ENCODE measurements at places on chromosomes 2 and 18.

- H3K4me3 ChIP-seq: no peak overlapping the region
- DNase-seq: no peak
These were observed 25.6 kb upstream of the ITGB6 start for GRCh38 chr2:160225722-160226121.

- DNase-seq: no peak
- H3K4me1 ChIP-seq: no peaks in the 10 kb centered on the region
- H3K27ac ChIP-seq: no peak overlapping the region
These were observed 461.3 kb upstream of the FANCL start for GRCh38 chr2:58702302-58702885.

GRCh38 chr2:179140571-179140970 lies 90.6 kb upstream of the CCDC141 start:
- H3K4me1 ChIP-seq: no peaks in the 10 kb centered on the region
- H3K4me3 ChIP-seq: no peak overlapping the region
- DNase-seq: no peak
- H3K27me3 ChIP-seq: no peaks in the 10 kb centered on the region
- H3K36me3 ChIP-seq: no peaks in the 10 kb centered on the region

GRCh38 chr18:21389903-21390302 lies 147.9 kb downstream of the GREB1L start:
- H3K27me3 ChIP-seq: no peaks in the 10 kb centered on the region
- H3K4me3 ChIP-seq: no peak overlapping the region
- H3K4me1 ChIP-seq: no peaks in the 10 kb centered on the region
- no peak for DNase-seq
- H3K36me3 ChIP-seq: no peaks in the 10 kb centered on the region

DNA sequence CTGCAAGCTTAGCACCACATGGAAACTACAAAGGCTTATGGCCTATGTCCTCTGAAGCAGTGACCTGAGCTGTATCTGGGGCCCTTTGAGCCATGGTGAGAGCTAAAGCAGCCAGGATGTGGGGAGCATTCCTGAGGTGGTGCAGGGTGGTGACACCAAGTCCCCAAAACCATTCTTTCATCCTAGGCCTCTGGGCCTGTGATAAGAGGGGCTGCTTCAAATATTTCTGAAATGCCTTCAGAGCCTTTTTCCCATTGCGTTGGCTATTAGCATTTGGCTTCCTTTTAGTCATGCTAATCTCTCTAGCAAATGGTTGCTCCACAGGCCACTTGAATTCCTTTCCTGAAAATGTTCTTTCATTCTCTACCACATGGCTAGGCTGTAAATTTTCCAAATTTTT lies 13.4 kb downstream of the CCDC150 start:
- no peaks in the 10 kb centered on the region for H3K36me3 ChIP-seq
- H3K4me3 ChIP-seq: no peak overlapping the region
- no peaks in the 10 kb centered on the region for H3K4me1 ChIP-seq
- H3K27me3 ChIP-seq: no peaks in the 10 kb centered on the region
- no peak overlapping the region for H3K27ac ChIP-seq
- DNase-seq: no peak

DNA sequence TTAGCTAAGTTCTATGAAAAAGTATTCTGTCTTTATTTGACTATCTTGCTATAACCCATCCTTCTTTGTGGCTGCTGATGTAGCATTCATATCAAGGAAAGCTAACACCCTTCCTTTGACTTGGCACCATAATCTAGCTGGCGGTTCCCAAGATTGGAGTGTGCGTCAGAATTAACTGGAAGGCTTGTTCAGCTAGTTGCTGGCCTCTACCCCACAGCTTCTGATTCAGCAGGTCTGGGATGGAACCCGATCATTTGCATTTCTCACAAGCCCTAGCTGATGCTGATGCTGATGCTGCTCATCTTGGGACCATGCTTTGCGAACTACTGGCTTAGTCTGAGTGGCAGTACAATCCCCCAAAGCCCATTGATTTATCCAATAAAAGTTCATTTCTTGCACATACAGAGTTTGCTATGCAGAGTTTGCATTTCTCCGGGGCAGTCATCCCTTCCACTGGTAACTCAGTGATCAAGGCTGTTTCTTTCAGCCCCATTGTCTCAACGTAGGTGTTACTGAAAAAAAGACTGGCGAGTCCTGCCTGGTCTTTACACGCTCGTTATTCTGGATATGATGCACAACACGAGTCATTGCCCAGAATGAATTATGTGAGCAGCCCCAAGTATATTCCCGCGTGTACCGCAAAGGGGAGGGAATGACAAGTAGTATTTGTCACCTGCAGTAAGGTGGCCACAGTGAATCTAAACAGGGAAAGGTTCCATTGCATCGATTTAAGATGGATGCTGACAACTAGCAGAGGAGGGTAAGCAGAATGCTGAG lies 96.5 kb downstream of the ZNF532 start:
- no peaks in the 10 kb centered on the region for H3K4me1 ChIP-seq
- H3K4me3 ChIP-seq: no peak overlapping the region
- no peak for DNase-seq
- H3K27ac ChIP-seq: no peak overlapping the region

GRCh38 chr2:173828189-173829142 lies 136.7 kb downstream of the SP3 start:
- no peak overlapping the region for H3K27ac ChIP-seq
- DNase-seq: no peak
- no peaks in the 10 kb centered on the region for H3K4me1 ChIP-seq
- no peak overlapping the region for H3K4me3 ChIP-seq
- H3K27me3 ChIP-seq: no peaks in the 10 kb centered on the region

DNA sequence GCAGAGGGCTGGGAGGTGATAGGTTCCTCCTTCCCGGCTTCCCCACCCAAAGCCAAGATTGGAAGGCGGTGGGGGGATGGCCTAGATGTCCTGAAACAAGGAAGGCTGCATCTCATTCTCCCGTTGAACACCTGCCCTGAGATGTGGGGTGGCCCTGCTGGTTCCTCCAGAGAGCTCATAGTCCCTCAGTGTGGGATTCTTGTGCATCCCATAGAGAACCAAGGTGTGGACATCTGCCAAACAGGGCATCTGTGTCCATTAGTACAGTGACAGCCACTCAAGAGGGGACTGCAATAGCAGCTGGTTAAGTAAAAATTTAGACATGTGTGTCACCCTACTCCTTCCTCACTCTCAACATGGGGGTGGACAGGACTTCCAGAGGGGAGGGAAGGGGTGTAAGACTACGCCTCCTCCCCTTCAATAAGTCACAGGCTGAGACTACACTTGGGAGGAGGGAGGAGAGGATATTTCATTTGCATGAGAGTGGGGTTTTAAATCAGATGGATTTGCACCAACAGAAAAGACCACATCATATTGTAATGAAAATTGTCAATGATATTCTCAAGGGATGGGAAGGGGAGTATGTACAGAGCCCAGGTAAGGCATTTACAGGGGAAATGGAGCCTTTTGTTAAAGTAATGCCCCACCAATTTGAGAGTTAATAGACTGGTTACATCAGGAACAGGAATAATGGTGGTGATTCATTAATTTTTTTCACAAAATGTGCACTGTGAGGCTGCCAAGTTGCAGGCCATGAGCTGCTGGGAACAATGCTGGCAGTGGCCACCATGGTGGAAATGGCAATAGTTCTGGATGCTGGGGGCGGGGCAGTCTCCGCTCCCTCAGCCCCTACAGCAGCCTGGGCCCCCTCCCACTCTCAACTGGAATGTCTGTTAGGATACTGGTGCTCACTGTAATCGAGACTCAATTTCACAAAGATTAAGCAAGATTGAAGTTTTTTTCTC lies 80.6 kb downstream of the TEX51 start:
- no peaks in the 10 kb centered on the region for H3K4me1 ChIP-seq
- H3K27ac ChIP-seq: no peak overlapping the region
- DNase-seq: no peak
- H3K27me3 ChIP-seq: no peaks in the 10 kb centered on the region
- no peak overlapping the region for H3K4me3 ChIP-seq

DNA sequence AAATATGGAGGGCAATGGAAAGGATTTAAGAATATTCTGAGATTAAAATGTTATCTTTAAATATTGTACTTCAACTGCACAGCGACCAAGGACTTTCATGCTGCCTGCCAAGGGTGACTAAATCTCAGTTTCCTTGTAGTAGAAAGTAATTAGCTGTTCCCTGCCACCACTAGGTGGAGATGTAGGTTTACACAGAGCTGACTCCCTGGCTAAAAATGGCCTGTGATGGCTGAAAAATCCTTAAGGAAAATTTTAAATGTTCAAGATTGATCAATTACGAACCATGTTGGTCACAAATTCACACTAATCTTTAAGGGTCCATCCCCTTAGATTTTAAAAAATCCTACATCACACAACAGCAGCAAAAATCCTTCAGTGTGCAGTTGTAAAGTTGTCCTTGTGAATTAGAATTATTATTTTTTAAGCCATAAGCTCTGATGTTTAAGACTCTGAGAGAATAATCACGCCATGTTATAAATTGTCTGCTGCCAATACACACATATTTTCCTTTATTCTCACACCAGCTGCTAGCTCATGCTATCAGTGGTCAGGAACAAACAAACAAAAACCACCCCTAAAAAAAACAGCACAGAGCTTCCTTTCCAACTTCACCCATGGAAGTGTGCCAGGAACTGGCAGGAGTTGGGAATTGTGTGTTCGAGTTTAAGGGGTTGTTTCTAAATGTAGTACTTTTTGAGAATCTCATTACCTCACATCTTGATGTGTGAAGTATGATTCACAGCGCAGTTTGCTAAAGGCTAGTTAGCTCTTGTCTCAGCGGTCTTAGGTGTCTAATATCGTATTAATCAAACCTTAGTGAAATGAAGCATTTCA lies 399.8 kb downstream of the TMEM182 start:
- no peak overlapping the region for H3K4me3 ChIP-seq
- H3K4me1 ChIP-seq: no peaks in the 10 kb centered on the region
- H3K27ac ChIP-seq: no peak overlapping the region
- DNase-seq: no peak

DNA sequence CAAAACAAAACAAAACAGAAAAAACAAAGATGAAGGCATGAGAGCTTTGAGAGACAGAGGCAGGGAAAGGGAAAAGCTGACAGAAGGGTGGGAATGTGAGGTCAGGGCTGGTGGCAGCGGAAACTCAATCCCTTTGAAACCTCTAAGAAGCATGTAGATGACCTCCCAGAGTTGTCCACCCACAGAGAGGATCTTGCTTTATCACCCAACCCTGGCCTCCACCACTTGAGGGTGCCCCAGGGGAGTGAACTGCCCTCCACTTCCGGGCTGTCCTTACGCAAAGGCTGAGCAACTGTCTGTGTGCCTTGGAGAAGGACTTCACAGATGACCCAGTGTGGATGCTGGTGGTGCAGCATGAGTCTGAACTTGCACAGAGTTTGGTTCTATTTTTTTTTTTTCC lies 26.7 kb downstream of the PDCL3 start:
- H3K27me3 ChIP-seq: no peaks in the 10 kb centered on the region
- no peak for DNase-seq
- H3K4me1 ChIP-seq: peaks cover 8% of the 10 kb centered on the region
- no peak overlapping the region for H3K4me3 ChIP-seq
- no peak overlapping the region for H3K27ac ChIP-seq

- no peaks in the 10 kb centered on the region for H3K4me1 ChIP-seq
- H3K27ac ChIP-seq: peak overlapping the region; percentile 38
- DNase-seq: no peak
- no peak overlapping the region for H3K4me3 ChIP-seq
- H3K27me3 ChIP-seq: no peaks in the 10 kb centered on the region
- no peaks in the 10 kb centered on the region for H3K36me3 ChIP-seq
These were observed 143.6 kb upstream of the TCF4 start for GRCh38 chr18:55731594-55732042.

- no peaks in the 10 kb centered on the region for H3K36me3 ChIP-seq
- no peak for DNase-seq
- no peak overlapping the region for H3K4me3 ChIP-seq
These were observed 1591.5 kb downstream of the LRP1B start for GRCh38 chr2:140539242-140539875.

DNA sequence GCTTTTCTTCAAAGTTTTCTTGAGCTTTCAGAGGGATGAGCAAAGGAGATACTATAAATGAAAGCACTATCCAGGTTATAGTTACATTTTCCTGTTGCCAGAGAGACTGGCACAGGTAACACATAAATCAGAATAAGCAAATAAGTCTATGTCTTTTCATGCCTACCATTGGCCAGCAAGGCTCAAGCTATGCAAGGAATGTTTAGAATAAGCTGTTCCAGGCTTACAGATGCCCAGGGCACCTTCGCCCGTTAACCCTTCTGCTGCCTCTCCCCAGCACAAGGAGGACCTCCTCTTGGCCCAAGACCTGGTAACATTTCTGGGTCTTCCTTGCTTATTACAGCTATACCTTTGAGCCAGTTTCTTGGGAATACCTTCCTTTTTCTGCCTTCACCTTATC lies 233.7 kb upstream of the MEIS1 start:
- no peaks in the 10 kb centered on the region for H3K27me3 ChIP-seq
- H3K4me1 ChIP-seq: no peaks in the 10 kb centered on the region
- no peak overlapping the region for H3K4me3 ChIP-seq
- no peaks in the 10 kb centered on the region for H3K36me3 ChIP-seq

DNA sequence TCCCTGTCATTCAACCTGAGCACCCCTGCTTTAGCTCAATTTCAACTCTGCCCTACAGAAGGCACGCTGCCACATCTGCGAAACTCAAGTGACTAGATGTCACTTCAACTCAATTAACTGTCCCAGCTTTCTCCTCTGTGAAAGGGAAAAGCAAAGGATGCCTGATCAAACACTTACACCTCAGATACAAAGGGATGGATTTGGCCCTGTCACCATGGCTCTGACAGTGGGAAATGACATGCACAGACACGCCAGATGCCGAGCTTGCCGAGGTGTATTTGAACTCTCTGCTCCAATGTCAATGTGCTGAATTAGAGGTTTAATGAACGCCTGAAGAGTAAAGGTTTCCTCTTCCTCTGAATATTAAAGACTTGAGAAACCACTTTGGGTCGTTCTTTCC lies 481.1 kb downstream of the CBLN2 start:
- no peaks in the 10 kb centered on the region for H3K27me3 ChIP-seq
- no peaks in the 10 kb centered on the region for H3K4me1 ChIP-seq
- no peak overlapping the region for H3K27ac ChIP-seq

DNA sequence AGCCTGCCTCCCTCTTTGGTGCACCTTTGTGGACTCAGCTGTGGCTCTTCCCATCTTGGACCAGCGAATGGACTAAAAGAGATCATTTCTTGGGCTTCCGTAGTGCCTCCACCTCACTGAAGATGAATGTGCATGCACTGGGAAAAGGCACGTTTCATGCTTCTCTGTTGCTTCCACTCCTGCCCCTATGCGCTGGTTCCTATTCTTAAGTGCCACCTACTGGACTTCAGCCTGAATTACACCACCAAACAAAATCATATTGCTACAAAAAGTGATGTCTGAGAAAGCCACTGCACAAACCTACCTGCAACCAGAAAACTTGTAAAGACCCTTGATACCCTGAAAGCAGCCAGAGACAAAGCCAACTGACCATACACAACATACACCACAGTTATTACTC lies 695.6 kb downstream of the TSN start:
- no peaks in the 10 kb centered on the region for H3K27me3 ChIP-seq
- H3K27ac ChIP-seq: no peak overlapping the region
- DNase-seq: no peak
- no peaks in the 10 kb centered on the region for H3K4me1 ChIP-seq
